ENCODE measurements at places on chromosomes 5 and 9.

- DNase-seq = no peak
These were observed 70.2 kb upstream of the LPCAT1 start for GRCh38 chr5:1593903-1594356.

DNA sequence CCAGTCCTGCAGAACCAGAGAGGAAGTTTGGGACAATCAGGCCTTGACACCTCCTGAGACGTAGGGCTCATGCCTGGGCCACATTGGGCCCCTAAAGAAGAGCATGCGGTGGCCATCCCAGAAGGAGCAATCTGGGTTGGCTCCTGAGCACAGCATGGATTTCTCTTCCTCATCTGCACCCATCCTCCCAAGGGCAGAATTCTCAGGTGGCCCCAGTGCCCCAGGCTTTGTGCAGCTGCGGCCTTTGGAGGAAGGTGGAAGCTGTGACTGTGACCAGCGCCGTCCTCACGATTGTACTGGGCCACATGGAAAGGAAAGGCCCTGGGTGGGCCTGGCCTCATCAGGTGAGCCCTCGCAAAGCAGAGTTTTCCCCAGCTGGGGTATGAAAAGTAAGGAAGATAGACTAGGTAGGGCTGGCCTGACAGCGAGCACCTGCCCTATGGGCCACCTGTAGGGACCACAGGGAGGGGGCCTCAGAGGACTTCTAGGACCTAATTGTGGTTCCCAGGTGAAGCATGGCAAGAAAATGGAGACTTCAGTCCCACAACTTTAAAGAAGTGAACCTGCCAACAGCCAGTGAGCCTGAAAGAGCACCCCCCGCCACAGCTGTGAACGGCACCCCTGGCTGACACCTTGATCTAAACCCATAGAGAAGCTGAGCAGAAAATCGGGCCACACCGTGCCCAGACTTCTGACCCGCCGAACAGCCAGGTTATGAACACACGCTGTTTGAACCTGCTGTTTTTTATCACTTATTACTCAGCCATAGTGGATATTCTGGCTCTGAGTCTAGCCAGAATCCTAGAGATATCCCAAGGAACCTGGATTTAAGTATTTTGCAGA is 164.1 kb downstream of the IRX2 start:
- no peak for DNase-seq

DNA sequence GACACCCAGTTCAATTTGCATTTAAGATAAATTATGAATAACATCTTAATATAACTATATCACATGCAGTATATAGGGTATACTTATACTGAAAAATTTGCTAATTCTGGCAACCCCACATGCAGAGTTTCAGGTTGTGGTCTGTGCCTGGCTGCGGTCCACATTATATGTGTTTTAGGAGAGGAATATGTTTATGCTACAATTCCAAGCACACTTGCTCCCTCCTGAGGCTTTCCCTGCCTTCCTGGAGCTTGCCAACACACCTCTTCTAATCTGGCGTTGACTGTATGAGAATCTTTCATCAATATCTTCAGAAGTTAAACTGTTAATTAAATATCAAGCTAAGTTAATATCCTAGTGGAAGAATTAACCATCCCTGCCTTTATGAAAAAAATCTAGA is 45.2 kb downstream of the SEMA5A start:
- DNase-seq = no peak

DNA sequence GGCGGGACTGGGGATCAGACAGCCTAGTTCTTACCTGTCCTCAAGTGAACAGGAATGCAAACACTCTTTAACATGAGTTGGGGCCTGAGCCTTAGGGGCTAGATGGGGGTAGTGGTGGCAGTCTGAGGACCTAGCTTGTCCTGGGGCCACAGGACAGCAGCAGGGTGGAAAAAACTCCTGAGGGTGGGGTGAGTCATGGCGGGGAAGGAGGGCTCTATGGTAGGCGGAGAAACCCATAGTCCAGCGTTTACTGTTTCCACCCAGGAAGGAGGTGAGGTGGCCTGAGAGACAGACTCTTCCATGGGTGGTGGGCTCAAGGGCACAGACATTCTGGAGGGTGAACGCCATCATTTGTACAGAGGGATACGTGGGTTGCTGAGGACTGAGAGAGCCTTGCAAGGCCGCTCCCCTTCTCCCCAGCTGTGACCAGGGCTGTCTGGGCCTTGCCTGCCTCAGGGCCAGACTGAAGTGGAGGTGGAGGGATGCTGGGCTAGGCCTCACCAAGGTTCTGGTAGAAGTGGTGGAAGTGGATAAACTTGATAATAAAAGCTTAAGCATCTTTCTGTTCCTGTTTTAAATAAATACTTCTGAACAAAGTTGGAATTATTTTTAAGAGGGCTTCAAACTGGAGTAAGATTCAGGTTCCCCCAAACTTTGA is 1.1 kb upstream of the TSPAN17 start:
- no peak for DNase-seq

DNA sequence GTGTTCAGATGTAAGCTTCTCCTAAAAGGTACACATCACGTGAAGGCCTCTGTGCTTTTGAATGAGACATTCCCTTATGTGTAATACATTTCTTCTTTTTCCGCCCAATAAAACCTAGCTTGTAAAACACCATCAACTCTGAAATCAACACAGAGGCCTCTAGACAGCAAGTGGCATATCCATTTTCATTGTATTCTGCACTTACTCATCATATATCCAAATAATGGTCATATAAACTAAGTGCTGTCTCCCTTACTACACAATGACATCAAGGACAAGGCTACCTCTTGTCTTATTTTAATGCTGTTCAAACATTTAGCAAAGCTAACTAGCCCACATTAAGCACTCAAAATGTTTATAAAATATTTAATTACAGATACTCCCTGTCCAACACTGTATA is 108.5 kb downstream of the ELAVL2 start:
- no peak for DNase-seq

DNA sequence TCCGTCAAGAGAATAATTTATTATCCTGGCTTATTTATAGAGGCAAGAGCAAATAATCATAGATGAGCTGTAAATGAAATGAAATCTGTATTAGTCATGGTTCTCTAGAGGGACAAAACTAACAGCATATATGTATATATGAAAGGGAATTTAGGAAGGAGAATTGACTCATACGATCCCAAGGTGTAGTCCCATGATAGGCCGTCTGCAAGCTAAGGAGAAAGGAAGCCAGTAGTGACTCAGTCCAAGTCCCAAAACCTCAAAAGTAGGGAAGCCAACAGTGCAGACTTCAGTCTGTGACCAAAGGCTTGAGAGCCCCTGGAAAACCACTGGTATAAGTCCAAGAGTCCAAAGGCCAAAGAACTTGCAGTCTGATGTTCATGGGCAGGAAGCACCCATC is 515.9 kb upstream of the CYLC2 start:
- DNase-seq = no peak

DNA sequence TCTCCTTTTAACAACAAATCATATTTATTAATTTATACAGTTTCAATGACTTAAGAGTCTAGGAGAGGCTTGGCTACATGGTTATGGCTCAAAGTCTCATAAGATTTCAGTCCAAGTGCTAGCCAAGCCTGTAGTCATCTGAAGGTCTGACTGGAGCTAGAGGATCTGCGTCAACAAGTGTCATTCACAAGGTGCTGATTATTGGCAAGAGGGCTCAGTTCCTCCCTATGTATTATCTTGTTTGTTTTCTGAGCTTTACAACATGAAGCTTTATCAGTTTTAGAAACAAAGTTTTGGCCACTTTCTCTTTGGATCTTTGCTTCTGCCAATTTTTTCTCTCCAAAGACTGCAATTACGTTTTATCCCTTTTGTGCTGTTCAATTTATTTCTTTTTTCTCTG is 94.7 kb downstream of the RICTOR start:
- DNase-seq = no peak

GRCh38 chr9:126343271-126343700 is 16.7 kb downstream of the MVB12B start:
- no peak for DNase-seq

- DNase-seq = no peak
These were observed 111.6 kb downstream of the PRELID2 start for GRCh38 chr5:145723516-145723915.

DNA sequence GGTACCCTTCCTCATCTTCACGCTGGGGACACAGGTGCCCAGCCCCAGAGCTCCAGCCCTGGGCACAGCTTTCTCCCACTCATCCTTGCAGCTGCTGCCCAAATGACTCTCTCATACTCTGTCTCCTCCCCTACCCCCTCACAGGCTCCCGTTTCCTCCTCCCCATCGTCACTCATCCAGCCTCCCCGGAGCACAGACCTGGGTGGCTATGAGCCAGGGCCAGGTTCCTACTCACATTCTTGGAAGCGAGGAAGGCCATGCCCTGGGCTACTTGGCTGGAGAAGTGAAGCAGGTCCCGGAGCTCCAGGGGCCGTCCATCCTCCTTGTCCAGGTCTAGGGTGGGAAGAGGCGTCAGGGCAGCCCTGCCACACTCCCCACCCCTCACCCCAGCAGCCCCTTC is 29.3 kb downstream of the CSF1R start:
- no peak for DNase-seq

DNA sequence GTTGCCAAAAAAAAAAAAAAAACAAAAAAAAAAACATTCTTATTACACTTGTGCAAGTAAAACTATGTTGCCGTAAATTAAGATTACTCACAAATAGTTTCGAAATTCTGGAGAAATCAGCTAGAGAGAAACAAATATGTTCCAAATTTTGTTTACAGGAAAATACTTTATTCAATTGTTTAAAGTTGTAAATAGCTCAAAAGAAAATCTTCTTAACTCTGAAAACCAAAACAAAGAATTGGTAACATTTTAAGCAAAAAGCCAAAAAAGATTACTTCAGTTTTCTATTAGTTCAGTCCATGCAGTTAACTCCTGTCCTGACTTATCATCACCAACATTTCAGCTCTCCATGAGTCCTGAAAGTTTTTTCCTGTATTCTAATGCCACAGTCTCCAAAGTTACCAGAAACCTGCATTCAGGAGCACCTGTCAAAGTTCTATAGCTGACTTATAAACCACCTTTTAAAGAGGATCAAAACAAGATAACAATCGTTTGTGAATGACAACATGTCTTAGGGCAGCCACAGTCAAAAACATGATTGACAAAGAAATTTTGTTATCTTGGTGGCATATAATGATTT is 194.1 kb downstream of the RANBP17 start:
- DNase-seq = no peak

- DNase-seq = no peak
These were observed 45.9 kb upstream of the PCSK1 start for GRCh38 chr5:96478983-96479382.

DNA sequence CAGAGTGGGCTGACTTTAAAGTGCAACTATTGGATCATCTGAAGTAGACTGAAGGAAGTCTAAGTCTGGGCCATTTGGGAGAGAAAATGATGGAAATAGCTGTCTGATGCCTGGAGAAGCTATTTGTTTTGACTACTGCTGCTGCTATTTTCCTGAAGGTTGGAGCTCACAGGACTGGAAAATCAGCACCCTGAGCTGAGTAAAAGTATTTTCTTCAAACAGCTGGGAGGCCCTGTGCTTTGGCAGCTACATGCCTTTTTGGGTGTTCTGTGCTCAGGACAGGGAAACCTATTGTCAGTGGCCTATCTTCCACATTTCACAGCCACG is 302.6 kb downstream of the ENC1 start:
- DNase-seq = no peak

DNA sequence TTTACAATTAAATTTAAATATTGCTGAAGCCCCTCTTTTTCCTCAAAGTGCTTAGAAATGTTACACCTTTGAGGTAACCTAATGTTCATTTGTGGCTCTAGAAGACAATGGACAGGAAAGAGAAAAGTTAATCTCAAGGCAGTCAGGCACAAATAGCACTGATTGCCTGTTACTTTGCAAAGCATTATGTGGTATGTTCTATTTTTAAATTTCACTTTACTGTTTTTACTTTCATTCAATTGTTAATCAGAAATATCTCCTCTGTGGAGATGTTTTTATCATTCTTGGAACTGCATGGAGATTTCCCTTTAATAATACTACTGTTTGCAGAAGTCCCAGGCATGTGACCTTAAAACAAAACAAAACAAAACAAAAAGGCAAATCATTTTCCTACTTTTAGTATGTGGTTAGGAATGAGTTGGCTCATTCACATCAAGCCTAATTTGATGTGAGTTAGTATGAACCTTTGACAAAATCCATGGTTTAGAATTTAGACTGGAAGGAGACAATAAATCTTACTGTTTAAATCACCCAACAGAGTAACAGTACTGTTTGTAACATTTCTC is 67.5 kb downstream of the CWC27 start:
- DNase-seq = peak; percentile 7

DNA sequence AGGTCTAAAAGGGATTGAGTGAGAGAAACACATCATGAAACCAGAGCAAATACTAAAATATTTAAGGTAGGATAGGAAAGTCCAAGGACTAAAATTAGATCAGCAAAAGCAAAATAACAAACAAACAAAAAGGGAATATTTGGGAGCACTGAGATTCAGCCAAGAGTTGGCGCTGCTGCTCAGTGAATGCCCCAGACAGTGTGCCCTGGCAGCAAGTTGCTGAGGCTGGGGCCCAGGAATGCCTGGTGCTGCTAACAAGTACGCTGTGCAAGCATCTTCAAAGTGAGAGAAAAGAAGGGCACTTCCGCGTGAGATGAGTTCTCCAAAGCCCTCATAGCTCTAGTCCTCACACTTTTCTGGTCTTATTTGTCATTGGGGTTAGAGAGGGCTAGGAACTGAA is 603.3 kb downstream of the EFNA5 start:
- DNase-seq = no peak

DNA sequence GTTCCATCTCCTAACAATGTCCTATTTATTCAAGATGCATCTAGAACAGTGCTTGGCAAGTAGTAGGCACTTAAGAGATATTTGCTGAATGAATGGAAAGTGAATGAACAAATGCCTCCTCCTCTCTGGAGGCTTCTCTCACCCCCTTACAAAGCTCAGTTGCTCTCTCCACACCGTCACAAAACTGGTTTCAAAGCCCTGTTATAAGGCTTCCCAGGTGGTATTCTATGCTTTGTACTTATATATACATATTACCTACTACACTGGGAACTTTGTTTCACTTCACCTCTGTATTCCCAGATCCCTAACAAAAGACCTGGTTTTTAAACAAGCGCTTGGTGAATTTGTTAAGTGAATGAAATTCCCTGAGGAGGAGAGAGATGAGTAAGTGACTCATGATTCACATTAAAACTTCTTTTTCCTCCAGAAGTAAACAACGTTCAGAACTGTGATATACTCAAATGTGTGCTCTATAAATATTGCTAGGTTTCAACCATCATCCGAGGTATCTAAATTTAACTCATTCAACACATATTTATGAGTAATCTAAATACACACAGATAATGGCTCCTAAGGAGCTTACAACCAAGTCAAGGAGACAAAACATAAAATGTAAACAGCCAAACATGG is 36.0 kb downstream of the DENND1A start:
- no peak for DNase-seq

- no peak for DNase-seq
These were observed 4.9 kb downstream of the ADAM19 start for GRCh38 chr5:157570531-157571200.

- no peak for DNase-seq
These were observed 73.6 kb upstream of the TGFBR1 start for GRCh38 chr9:99031319-99031718.

DNA sequence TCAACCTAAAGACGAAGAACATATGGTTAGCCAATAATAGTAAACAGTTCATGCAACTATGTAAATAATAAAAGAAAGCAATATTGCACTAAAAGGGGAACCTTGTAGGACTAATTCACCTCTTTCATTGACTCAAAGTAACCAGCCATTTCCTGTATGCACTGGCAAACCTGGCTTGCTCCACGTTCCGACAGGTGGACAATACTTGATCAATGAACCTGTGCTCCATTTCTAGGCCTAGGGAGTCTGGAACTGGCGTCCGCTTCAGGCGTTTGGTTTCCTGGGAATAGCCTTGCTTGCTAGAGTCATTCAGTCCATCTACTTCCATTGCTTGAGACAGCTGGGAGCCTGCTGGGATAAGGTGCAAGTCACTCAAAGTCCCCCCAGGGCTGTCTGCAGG is 41.6 kb downstream of the PTAR1 start:
- no peak for DNase-seq
